ENCODE measurements at places on chromosomes 12 and 14.

DNA sequence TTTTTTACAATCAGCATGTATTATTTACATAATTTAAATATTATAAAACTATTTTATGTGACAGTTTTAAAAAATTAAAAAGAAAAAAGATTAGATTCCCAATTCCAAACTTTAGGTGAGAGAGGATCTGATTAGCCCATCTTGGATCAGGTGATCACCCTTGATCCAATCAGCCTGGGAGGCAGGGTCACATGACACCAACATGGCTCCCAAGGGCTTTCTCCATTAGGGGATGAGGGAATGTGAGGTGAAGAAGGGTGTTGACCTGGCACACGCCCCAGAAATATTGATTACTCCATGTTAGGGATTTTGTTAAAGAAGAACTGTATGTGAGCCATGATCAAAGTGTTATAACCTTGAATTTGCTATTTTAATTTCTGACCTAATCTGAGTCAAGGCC, 225.4 kb downstream of the RBM19 start:
- no peak for DNase-seq

DNA sequence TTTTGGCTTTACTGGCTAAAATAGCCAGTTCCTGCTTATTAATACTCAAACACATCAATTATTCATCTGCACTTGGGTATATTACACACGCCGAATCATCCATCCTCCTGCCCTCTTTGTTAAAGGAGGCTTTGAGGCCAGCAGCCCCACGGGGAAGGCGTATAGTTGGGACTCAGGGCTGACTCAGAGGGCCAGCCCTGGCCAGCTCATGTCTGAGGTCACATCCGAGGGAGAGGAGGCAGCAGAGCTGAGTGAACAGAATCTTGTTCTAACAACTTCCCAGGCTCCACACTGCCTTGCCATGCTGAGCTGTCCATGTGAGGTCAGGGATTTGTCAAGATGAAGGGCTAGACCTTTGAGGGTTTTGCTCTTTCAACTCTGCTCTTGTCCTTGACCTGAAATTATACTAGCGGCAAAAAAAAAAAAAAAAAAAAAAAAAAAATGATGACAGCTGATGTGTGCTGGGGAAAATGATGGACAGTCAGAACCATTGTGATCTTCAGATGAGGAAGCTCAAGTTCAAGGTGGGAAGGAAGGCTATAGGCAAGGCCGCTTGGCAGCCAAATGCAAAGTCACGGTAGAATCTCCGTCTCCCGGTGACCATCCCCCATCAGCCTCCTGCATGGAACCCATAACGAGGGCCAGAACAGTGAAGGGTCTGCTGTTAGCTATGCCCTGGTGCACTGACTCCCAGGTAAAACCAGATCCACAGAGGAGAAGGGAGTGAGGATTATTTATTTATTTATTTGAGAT, 12.5 kb upstream of the MARK3 start:
- no peak for DNase-seq

- DNase-seq, result no peak
Measured at GRCh38 chr12:93749515-93749914, 72.3 kb downstream of the CRADD start.

DNA sequence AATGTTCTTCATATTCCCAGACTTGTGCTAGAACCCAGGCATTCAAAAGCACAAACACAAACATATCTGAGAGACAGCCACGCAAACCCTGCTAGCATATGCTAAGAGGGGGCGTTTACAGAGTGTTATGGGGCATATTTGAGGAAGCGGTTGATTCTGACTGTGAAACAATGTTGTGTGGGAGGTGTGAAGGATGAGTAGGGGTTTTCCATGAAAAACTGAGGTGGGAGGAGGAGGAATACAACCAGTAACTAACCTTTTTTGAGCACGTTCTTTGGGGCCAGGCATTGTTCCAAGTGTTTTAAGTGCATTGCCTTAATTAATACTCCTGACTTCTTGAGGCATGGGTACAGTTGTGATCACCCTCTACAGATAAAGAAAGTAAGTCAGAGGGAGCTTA, 499.5 kb downstream of the AACS start:
- peak; percentile 16 for DNase-seq

- DNase-seq, result no peak
Measured at GRCh38 chr12:89357297-89357730, 5.0 kb upstream of the DUSP6 start.

GRCh38 chr12:13165617-13166041, 30.9 kb upstream of the EMP1 start:
- DNase-seq, result peak; percentile 11

- DNase-seq, result no peak
Measured at GRCh38 chr14:106622200-106622745, 1095.9 kb downstream of the TMEM121 start.

DNA sequence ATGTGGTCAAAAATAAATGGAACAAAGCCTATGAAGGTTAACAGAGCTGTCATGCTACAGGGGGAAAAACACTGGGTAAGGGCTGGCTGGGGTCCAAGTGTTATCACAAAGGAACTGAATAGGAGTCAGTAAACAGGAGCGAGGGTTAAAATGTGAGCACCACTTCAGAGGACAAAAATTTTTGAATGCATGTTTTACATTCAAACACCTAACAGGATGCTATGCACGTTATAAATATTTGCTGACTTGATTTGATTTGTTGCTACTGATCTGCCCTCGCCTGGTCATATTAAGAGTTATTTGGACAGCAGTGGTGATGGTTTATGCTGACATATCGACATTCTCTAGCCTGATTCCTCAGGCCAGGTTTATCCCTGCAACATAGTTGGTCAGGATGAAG, 7.4 kb upstream of the KTN1 start:
- no peak for DNase-seq

DNA sequence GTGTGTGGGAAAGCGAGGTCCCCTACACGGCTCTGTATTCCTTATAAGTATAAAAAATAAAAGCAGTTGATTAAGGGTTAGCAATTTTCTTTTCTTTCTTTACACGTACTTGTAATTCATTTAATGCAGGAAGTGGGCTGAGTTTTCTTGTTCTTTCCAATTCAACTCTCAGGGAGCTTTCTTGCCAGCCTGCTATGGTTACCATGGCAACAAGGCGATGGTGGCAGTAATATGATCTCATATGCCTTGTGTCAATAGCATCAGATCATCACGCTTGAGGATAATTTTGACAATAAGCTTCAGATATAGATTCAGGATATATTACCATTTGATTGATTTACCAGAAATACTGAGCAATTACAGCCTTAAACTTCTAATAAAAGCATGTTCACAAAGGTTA, 466.5 kb downstream of the APAF1 start:
- no peak for DNase-seq

- no peak for DNase-seq
Measured at GRCh38 chr12:101042211-101042610, 167.8 kb downstream of the SLC5A8 start.

DNA sequence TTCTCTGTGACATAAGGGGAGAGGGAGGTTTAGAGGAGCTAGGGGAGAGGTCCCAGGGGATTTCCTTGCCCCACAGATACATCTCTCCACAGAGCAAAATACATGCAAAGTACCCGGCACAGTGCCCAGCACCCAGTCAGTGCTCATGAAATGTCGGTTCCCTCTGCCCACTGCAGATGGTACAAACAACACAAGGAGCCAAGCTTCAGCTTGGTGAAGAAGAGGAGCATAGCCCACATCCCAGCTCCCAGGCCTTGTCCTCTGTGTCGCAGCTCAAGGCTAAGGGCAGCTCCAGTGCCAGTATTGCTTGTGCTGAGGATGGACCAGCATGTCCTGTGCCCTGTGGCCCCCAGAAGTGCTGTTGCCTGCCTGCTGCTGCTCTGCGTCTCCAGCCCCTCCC, 35.0 kb upstream of the FKBP4 start:
- no peak for DNase-seq

- DNase-seq, result peak; percentile 44
Measured at GRCh38 chr12:25051656-25052195, 102.8 kb upstream of the BCAT1 start.

DNA sequence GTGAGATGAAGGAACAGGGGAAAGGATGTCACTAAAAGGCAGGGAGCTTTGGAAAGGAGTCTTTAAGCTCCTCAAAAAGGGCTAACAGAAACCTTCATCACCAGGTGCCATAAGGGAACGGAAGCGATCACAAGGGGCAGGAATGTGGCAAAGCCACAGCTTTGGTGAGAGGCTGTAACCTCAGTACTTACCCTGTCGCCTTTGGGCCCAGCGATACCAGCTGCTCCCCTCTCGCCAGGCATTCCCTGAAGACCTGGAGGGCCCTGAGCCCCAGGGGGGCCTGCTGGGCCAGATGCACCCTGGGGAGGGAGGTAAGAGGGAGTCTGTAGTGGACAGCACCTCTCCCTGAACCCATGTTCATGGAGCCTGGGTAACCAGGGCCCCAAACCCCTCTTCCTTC, 18.9 kb downstream of the TMEM106C start:
- DNase-seq, result no peak

GRCh38 chr14:96217376-96217913, 12.8 kb downstream of the BDKRB2 start:
- DNase-seq, result no peak

- no peak for DNase-seq
Measured at GRCh38 chr12:120474616-120474960, 5.0 kb upstream of the SRSF9 start.

GRCh38 chr14:74357585-74357984, 9.3 kb downstream of the VRTN start:
- DNase-seq, result no peak

DNA sequence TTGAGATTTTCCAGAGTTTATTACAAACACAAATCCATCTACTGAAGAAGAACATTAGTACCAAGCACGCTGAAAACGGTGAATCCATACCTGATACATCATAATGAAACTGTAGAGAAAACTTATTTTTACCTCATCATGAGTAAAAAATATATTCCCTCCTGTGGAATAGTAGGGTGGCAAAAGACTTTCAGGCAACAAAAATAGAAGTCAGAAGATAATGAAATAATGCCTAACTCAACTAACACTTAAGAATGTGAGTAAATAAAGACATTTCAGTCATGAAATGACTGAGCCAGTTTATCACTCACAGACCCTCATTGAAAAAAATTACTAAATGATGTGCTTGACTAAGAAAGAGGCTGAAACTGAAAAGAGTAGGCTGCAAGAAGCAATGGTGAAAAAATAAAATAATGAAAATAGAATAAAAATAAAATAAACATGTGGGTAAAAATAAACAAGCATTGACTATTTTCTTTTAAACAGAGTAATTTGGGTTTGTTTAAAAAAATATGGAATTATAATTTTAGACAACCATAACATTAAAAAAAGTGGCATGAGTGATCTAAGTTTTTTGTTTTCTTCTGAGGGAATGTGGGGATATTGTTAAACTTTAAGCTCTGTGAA, 148.6 kb downstream of the ASCL1 start:
- peak; percentile 27 for DNase-seq

GRCh38 chr12:12819752-12820311, 6.7 kb downstream of the DDX47 start:
- no peak for DNase-seq

DNA sequence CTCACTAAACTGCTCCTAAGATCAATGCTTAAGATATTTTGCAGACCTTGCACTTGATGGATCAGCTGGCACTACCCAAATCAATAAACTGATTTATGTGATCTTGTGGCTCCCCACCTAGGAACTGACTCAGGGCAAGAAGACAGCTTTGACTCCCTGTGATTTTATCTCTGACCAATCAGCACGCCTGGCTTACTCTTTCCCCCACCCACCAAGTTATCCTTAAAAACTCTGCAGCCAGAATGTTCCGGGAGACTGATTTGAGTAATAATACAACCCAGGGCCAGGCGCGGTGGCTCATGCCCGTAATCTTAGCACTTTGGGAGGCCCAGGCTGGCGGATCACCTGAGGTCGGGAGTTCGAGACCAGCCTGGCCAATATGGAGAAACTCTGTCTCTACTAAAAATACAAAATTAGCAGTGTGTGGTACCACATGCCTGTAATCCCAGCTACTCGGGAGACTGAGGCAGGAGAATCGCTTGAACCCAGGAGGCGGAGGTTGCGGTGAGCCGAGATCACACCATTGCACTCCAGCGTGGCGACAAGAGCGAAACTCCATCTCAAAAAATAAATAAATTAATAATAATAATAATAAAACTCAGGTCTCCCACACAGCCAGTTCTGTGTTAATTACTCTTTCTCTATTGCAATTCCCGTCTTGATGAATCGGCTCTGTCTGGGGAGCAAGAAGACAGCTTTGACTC, 12.0 kb downstream of the MORN3 start:
- DNase-seq, result no peak

GRCh38 chr12:42124764-42125387, 19.8 kb downstream of the GXYLT1 start:
- DNase-seq, result no peak

GRCh38 chr12:106054049-106054448, 84.7 kb downstream of the NUAK1 start:
- DNase-seq, result no peak

DNA sequence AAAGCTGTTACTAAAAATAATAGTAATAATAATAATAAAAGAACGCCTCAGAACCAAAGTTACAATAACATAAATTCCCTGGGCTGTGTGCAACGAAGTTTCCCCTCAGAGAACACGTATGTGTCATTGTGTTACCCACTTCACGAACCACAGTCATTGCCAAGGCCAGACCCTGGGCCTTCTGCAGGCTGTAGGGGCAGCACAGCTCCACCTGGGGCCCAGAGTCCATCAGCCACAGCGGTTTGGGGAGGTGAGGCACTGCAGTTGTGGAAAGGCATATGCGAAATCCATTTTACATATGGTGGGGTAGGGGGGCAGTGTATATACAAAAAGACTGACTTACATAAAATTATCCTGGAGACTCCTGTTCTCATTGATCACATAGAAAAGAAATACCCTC, 56.1 kb downstream of the ESR2 start:
- no peak for DNase-seq

GRCh38 chr14:37195327-37195726, 2.4 kb upstream of the MIPOL1 start:
- no peak for DNase-seq

- DNase-seq, result no peak
Measured at GRCh38 chr14:48417715-48418500, 742.5 kb upstream of the MDGA2 start.

- DNase-seq, result no peak
Measured at GRCh38 chr12:124338448-124338847, 43.6 kb downstream of the RFLNA start.

GRCh38 chr14:35285168-35286002, 6.8 kb upstream of the PSMA6 start:
- DNase-seq, result peak; percentile 72

- DNase-seq, result no peak
Measured at GRCh38 chr14:103772078-103772712, 56.6 kb downstream of the ZFYVE21 start.

DNA sequence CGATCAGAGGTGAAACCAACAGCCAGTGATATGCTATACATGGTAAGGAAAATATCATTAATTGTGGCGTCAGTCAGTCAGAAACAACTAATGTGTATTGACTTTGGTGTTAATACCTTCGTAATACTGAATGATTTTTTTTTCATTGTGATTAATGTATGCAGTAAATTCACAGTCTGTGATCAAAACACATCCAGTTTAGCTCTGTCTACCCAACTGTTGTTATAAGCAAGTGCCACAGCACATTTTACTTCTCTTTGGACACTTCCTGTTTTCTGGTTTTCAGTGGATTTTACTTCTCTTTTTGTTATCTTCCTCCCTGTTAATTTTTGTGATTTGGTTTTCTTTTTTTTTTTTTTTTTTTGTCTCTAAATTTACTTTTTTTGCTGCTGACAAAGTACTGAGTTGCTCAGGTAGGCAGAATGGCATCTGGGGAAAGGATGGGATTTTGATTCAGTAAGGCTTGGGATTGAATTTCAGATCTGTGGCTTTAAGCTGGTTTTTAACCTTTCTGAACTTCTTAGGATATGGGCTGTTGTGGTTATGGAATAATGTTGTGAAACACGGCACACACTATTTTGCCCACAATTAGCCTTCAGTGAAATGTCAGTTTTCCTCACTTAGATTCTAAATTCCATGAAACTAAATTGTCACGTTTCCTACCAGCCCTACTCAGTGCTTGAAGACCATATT, 604 bp downstream of the GLIPR1 start:
- DNase-seq, result no peak
